Kidney glomerular epithelial cell (primary cell): ENCODE measurements at places on chromosomes 3 and 15.

- DNase-seq: no peak
These were observed 32.1 kb downstream of the SRPRB start for GRCh38 chr3:133837487-133838295.

DNA sequence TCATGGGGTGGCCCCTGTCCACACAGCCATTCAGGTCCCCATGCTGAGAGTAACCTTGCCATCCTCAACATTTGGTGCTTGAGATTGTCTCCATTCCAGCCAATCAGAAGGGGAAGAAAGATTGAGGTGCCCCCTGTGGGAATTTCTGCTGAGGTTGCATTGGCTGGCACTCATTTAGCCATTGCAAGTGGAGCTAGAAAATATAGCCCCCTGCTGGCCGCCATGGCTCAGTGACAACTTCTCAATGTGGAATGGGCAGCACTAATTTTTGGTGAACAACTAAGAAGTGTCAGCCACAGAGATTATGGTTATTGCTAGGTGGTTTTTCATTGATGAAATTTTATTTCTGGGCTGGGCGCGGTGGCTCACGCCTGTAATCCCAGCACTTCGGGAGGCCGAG is 22.0 kb downstream of the COL6A6 start:
- no peak for DNase-seq

DNA sequence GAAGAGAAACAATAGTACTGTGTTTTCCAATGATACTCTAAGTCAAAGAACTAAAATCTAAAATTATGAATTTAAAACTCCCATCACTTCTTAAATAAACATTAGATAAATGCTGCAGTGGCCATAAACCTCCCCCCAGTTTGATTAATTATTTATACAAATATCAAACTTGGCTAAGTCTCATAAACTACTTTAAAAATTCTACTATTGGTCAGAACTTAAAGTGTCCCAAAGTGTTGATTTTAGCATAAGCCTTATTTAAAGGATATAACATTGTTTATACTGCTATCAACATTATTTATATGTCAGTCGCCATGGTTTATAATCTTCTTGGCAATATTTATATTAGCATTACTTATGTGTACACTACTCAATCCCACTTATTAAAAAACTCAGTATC is 132.4 kb downstream of the SCAPER start:
- no peak for DNase-seq

- no peak for DNase-seq
These were observed 220.6 kb upstream of the SGO1 start for GRCh38 chr3:20406611-20407011.

DNA sequence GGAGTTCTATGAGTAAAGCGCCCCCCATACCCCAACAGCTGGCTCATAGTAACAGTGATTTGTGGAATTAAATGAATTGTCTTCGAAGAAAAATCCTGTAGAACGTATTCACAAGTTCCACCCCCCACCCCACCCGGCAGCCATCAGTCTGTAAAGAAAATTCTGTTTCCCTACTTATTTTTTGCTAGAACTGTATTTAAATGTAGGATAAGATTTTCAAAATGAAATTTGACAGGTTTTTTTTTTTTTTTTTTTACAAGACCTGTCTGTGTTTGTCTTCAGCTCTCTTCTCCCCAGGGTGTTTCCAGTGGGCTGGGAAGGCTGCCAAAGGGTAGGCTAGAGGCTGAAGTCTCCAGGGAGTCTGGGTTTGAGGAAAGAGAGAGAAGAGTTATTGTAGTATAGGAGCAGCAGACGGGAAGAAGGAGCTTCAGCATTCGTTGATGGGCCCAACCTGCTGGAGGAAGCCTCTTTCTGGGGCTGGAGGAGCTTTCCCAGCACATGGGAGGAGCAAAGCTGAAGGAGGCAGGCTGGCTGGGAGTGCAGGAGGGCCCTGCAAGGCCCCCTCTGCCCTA is 130.6 kb upstream of the SEMA6D start:
- DNase-seq: no peak

- DNase-seq: no peak
These were observed 11.1 kb downstream of the POC1A start for GRCh38 chr3:52143156-52143555.

DNA sequence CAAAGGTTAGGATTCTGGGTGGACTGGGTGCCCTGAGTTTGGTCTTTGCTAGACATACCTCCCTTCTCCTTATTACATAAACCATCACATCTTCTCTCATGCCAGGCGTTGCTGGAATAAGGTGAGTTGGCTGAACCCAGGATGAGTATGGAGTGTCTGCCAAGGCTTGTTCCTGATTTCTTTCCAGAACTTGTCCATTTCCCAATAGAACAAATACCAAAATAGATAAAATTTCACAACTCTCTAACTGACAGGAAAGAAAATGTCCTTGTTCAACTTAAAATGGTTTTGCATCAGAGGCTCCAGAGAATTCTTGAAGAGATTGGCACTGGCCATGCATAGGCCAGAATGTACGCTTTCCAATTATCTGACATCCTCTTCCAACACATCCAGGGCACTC is 291.9 kb downstream of the IGSF11 start:
- no peak for DNase-seq

- peak; percentile 30 for DNase-seq
These were observed 139.4 kb upstream of the TSC22D2 start for GRCh38 chr3:150268426-150269391.

- DNase-seq: no peak
These were observed 44.8 kb upstream of the GNB5 start for GRCh38 chr15:52236013-52236412.

GRCh38 chr15:45091161-45091560 is 22.8 kb downstream of the DUOX2 start:
- DNase-seq: no peak

- DNase-seq: no peak
These were observed 8.2 kb upstream of the VGLL4 start for GRCh38 chr3:11651900-11652299.

GRCh38 chr15:25091421-25092158 is 136.8 kb downstream of the SNRPN start:
- no peak for DNase-seq

DNA sequence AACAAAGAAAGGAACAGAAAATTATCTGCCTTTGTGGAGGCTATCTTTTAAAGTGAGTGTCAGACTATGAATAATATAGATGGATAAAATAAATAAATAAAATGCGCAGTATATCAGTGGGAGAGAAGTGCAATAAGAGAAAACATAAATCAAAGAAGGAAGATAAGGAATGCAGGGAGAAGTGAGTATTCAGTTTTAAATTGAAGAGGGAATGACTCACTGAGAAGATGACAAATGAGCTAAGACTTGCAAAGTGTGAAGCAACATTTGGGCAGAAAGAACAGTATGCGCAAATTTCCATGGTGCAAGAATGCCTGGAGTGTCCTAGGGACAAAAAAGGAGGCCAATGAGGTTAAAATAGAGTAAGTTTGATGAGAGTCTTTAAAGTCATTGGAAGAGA is 1300.1 kb upstream of the ALCAM start:
- peak; percentile 32 for DNase-seq

DNA sequence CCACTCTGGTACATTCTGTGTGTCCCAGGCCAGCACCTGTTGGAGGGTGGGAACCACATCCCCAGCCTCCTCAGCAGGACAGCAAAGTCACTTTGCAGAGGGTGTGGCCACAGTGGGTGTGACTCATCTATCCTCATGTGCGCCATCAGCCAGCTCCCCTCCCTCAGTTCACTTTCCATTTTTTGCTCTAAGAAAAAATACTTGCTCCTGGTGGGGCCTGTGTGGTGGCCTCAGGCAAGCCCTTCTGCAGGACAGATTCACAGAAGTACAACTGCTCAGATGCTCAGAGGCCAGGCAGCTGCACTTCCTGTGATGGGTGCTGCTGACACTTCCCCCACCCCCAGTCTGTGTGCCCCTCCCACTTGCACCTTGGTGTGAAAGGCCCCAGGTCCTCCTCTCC is 78.3 kb upstream of the ALDH1L1 start:
- DNase-seq: no peak

DNA sequence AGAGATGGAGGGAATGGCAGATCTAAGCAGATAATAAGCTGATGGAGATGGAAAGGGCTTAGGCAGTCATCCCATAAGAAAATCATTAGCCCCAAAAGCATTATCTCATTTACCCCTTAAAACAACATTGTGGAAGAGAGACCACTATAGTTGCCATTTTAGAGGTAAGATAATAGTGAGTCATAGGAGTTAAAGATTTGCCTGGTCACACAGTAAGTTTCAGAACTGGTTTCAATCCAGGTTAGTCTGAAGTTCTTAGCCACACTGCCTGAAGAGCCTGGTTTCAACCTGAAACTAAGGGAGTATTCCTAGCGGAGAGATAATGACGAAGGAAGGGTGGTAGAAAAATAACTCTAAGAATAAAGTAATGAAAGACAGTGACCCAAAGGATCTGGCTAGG is 13.0 kb upstream of the UBR1 start:
- peak; percentile 79 for DNase-seq

DNA sequence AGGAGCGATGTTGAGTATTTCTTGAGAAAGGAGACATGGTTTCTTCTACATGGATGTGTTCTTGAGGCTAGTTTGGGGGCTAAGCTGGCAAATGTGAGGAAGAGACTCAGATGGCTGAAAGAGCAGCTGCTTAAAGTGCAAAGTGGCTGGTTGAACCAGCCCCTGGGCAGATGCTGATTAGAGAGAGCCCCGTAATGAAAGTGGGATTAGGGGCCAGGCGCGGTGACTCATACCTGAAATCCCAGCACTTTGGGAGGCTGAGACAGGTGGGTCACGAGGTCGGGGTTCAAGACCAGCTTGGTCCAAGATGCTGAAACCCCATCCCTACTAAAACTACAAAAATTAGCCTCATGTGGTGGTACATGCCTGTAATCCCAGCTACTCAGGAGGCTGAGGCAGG is 75.0 kb upstream of the GCNT3 start:
- no peak for DNase-seq

- no peak for DNase-seq
These were observed 15.2 kb upstream of the EID1 start for GRCh38 chr15:48862705-48863104.

DNA sequence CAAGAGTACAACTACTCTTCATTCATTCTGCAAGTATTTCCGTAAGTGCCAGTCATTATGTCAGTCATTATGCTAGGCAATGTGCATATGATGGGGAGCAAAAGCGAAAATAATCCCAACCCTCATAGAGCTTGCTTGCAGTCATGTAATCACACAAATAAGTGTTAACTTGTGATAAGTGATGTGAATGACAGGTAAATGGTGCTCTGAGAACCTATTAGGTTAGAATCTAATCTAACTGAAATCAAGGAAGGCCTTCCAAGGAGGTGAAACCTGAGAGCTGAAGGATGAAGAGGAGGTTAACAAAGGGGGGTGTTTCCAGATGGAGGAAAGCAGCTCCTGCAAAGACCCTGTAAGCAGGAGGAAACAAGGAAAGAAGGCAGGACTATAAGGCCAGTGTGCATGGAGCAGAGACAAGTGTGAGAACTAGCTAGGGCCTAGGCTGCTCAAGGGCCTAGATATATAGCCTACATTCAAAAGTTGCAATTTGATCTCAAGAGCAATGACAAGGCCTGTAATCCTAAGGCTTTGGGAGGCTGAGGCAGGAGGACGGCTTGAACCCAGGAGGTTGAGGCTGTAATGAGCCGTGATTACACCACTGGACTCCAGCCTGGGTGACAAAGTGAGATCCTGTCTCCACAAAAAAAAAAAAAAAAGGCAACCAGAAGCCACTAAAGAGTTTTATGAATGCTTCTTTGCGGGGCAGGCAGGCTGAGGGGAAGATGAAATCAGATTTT is 5.3 kb downstream of the PTPN9 start:
- no peak for DNase-seq

GRCh38 chr3:168589376-168589775 is 493.7 kb upstream of the GOLIM4 start:
- DNase-seq: no peak

GRCh38 chr15:84826369-84826823 is 9.2 kb downstream of the ALPK3 start:
- DNase-seq: no peak

- peak; percentile 34 for DNase-seq
These were observed 24.8 kb upstream of the RBP1 start for GRCh38 chr3:139564294-139564861.

GRCh38 chr3:169662843-169663160 is 710 bp downstream of the MECOM start:
- DNase-seq: no peak

DNA sequence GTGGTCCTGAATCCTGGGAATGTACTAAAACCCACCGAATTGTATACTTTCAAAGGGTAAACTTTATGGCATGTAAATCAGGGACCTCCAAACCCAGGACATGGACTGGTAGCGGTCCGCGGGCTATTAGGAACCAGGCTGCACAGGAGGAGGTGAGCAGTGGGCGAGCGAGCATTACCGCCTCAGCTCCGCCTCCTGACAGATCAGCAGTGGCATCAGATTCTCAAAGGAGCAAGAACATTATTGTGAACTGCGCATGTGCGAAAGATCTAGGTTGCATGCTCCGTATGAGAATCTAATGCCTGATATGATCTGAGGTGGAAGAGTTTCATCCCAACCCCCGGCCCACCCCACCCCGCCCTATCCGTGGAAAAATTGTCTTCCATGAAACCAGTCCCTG is 22.2 kb downstream of the HEG1 start:
- no peak for DNase-seq

DNA sequence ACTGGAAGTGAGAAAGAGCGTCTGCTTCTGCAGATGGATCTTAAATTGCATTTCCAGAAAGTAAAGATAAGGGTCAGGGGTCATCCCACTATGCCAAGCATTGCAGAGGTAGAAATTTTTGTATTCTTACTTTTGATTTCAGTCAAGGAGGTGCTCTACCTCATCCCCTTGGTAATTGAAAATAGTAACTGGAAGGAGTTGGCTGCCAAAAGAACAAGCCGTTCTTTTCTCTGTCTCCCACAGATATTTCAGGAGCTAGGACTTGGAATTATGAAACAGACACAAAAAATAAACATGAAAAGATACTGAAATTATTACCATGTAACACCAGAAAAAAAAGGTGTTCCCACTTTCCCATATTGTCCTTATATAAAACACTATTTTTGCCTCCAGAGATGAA is 309.9 kb upstream of the UMPS start:
- DNase-seq: no peak

GRCh38 chr3:125148836-125149235 is 63.7 kb downstream of the SLC12A8 start:
- peak; percentile 21 for DNase-seq

DNA sequence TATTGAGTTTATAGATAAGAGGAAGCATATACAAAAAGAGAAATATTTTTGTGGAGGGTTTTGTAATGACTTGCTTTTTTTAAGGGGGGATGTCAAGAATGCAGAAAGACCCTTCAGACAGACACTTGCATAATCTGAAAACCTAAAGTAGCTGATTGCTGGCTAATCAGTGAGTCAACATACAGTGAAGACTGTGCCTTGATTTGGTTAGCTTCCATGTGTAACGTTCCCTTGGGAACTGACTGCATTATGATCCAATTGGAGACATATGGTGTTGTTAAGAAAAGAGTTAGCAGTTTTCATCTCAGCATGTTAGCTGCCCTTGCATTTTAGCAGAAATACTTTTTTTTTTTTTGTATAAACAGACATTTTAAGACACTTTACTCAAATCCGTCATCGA is 483.2 kb downstream of the RBMS3 start:
- no peak for DNase-seq

DNA sequence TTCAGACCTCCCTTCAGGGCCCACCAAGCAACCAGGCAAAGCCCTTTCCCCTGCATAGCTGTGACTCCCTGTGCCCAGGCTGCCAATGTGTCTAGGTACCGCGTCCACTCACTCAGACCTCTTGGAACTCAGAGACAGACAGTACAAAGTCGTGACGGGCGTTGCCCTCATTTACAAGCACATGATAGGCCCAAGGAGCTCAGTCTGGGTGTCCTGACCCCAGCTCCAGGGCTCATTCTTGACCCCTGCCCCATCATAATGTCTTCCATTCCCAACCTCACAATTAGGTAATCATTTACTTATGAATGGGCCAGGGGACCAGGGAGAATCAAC is 56.0 kb downstream of the KLF13 start:
- DNase-seq: no peak

GRCh38 chr3:39808467-39809180 is 785 bp upstream of the MYRIP start:
- no peak for DNase-seq
